Activated naive CD8-positive, alpha-beta T cell treated with anti-CD3 and anti-CD28 coated beads, Interleukin-2, amount 50 U/mL, for 24 hours (primary cell): ENCODE measurements at places on chromosomes 13 and 19.

DNA sequence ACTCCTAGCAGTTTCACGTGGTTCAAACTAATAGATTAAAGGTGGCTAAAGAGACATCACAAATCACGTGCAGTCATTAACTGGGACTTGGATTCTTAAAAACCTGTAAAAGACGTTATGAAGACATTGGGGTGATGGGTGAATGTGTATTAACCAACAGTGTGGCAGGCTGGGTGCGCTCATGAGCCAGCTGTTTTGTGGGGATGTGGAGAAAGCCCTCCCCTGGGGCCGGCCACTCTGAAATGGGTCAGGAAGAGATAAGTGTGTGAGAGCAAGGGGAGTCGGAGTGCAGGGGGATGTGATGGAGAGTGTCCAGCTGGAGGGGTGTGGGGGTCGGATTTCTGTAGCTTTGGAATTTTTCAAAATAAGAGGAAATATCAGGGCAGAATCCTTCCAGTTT is 10.4 kb downstream of the UPF1 start:
- DNase-seq, result no peak

DNA sequence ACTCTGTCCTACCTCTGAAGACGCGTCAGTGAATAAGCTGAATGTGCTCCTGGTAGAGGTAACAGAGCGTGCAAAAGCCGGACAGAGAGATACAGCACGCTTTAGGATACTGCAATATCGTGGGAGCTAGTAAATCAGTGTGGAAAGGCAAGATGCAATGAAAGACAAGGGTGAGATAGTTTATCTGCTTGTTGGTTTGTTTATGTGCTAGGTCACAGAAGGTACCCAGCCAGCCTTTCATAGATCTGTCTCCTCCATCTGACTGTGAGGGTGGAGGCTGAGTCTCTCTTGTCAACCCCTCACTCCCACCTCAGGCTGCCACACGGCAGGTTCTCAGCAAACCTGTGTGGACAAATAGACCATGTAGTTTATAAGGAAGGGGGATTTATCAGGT is 904 bp upstream of the GIPC1 start:
- no peak for DNase-seq

GRCh38 chr19:2454962-2455850 is 1.6 kb downstream of the LMNB2 start:
- no peak for DNase-seq

- DNase-seq, result no peak
Observed at GRCh38 chr13:107124730-107125129, 556.8 kb upstream of the ARGLU1 start.

- no peak for DNase-seq
Observed at GRCh38 chr19:1901940-1902404, 3.2 kb upstream of the ADAT3 start.

GRCh38 chr13:77239312-77239711 is 87.6 kb downstream of the MYCBP2 start:
- no peak for DNase-seq

DNA sequence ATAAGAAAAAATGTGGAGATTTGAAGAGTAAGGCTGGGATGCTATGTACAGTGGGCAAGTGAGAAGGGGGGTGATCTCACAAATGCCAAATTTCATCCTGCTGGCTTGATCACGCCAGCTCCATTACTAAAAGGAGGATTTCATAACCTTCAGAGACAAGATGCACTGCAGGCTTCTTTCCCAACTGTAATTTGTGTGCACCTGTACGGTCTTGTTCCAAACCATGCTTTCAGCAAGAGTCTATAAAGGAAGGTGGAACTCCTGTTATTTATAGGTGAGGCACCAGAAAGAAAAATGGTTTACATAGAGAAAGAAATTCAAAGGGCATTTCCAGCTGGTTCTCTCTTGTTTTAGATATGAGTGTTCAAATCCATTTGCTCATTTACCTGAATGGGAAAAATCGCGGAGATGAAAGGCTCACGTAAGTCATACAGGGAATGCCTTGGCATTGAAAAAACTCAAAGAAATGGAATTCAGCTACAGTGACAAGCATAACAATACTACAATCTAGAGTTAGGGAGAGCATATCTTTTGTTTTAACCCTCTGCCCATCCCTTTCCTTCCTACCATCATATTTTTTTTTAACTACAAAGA is 13.3 kb downstream of the EFNB2 start:
- DNase-seq, result no peak

GRCh38 chr19:15432629-15433518 is 14.1 kb upstream of the AKAP8L start:
- peak; percentile 95 for DNase-seq

- DNase-seq, result peak; percentile 26
Observed at GRCh38 chr19:35295792-35296462, 4.0 kb downstream of the MAG start.

- no peak for DNase-seq
Observed at GRCh38 chr13:110685305-110686020, 20.5 kb downstream of the CARS2 start.

- no peak for DNase-seq
Observed at GRCh38 chr19:1316466-1316865, 30.8 kb downstream of the EFNA2 start.

- no peak for DNase-seq
Observed at GRCh38 chr13:94160875-94161274, 318.6 kb downstream of the DCT start.

DNA sequence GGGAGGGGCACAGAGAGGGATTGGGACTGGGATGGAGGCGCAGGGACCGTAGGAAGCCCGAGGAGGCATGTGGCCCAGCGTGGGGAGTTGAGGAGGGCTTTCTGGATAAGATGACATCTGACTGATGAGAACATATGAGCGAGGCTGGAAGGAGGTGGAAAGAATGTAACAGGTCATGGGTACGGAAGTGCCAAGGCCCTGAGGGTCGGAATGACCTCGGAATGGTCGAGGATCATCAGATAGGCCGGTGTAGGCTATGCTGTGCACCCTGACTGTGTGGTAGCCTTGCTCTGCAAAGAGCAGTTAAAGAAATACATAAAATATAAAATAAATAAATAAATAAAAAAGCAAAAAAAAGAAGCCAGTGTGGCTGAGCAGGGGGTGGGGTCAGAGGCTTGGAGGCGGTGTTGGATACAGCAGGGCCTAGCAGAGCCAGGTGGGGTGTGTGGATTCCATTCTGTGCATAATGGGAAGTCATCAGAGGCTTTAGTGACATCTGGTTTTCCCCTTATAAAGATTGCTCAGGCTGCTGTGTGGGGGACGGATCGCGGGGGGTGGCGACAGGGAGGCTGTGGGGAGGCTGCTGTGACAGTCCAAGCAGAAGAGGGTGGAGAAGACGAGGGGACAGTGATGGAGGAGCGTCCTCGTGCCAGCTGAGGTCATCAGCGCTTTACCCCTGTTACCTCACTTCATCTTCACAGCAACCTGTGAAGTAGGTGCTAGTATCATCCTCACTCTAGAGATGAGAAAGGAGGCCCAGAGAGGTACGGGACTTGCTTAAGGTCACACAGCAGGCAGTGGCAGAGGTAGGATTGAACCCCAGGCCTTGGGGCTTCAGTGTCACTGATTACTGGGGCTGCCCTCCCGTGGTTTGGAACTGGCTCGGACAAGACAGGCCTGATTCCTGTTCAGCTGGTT is 5.0 kb downstream of the PAK4 start:
- no peak for DNase-seq

DNA sequence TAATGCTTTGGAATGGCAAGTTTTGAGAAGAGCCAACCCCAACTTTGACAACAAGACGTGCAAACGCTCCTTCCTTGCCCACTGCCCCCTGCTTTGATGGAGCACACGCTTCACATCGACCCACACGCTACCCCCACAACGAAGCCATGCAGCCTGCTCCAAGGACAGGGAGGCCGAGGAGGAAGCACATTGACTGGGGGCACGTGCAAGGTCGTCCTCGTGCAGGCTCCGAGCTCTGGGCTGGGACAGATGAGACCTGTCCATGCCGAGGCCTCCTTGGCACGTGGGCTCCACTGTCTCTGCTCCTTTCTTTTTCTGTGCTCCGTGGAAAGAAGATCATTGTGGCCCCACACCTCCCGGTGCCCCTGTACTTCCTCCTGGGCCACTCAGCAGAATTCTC is 309.0 kb downstream of the TEX29 start:
- DNase-seq, result no peak

DNA sequence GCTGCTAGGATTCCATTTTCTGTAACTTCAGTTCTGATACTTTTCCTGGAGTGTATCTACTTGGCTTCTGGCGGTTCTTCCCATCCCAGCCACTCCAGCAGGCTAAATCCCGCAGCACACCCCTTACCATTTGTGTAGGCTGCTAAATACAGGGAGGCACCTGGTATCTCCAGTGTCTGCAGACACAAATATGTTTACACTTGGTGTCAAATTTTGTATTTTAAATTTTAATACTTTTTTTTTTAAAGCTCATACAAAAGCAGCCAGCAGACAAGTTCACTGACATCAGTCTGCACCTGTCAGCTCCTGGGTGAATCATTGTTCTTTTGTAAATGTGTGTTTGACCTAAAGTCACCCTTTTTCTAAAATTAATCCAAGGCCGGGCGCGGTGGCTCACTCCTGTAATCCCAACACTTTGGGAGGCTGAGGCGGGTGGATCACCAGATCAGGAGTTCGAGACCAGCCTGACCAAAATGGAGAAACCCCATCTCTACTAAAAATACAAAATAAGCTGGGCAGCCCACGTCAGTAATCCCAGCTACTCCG is 3.4 kb upstream of the ZSCAN4 start:
- DNase-seq, result no peak

DNA sequence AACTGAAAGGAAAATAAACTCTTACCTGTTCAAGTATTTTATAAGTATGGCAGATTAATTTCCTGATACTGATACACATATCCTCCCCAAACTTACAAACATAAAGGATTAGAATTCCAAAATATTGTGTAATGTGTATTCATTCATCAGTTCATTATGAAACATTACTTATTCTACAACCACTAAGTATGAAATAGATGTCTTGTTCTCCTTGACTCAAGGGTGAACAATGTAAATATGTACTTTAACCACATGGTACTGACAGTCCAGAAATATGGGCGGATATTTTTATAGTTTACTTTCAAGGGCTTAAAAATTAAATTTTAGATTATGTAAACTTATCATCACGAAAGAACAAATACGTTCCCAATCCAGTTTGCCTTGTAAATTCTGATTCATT is 334.0 kb downstream of the LIG4 start:
- no peak for DNase-seq

GRCh38 chr19:16064209-16064889 is 11.9 kb upstream of the TPM4 start:
- no peak for DNase-seq

GRCh38 chr13:51770681-51771417 is 33.1 kb downstream of the DHRS12 start:
- no peak for DNase-seq

- no peak for DNase-seq
Observed at GRCh38 chr19:16112778-16113177, 1.1 kb downstream of the RAB8A start.

- DNase-seq, result no peak
Observed at GRCh38 chr19:15181394-15181793, 19.4 kb downstream of the NOTCH3 start.

DNA sequence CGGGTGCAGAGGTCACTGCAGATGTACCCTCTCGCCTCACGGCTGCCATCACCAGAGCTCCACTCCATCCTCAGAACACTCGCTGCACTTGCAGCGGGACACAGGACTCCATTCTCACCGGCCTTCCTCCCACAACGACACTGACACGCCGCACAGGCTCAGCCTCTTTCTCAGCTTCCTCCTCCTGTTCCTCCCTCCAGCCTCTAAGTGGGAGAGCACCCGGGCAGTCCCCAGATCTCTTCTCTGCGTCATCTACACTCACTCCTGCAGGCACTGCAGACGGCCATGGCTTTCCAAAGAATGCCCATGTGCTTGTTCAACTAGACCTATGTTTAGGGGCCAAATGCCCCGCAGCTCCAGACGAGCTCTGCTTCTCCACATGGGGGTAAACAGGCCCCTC is 14.3 kb upstream of the FKRP start:
- no peak for DNase-seq

- DNase-seq, result no peak
Observed at GRCh38 chr13:93984876-93985275, 494.6 kb downstream of the DCT start.

DNA sequence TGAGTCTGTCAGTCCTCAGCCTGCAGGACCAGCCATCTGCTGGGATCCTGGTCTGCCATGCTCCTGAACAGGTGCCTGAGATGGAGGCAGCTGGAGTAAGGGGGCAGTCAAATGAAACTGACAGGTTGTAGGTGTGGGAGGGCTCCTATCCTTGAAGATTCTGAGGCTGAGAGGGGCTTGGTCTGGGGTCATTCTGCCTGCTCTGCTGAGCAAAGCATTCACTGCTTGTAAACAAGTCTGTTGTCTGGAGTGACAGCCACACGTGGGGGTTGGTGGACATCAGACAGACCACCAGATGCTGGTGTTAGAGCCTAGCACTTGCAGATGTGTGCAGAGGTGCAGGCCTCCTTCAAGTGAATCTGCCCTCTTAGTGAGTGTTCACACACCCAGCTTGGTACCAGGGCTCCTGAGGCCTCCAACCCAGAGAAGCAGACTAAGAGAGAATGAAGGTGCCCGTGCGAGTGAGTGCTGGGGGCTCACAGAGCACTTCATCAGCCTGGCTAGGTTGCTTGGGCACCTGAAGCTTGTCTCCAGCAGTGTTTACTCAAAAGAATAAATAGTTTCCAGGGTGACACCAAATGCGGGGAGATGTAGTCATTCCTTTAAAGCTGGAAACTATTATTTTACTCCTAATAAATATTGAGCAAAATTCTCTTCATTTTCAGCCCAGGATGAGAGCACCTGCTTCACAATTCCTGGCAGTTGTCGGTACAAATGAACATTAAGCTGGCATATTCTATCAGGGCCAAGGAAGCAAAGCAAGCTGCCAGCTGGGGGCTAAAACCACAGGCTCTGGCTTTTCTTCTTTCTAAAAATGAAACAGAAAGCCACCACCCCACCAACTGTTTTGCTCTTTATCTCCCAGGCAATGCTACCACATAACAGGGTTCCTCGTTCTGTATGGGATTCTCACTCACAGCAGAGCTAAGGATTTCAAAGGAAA is 82.3 kb downstream of the RNASEH2B start:
- peak; percentile 5 for DNase-seq

DNA sequence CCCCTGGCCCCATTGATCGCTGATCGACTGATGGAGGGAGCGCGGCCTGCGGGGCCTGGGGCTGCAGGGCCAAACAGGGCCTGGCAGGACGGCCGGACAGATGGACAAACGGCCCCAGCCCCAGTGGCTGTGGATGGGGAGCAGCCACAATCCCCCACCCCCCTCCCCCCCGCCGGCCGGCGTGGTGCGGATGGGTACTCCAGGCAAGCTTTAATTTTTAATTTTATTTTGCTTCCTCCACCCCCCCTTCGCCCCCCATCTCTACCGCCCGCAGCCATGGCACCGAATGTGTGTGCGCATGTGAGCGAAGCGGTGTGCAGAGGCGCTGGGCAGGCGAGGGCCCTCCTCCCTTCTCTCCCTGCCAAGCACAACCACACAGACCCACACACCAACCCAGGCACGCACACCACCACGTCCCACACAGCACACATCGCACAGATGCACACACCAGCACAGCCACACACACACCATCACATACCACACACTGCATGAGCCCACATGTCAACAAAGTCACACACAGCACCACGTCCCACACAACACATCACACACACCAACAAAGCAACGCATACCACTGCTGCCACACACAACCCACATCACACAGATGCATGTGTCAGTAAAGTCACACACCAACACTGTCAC is 12.4 kb downstream of the ERFL start:
- no peak for DNase-seq

- DNase-seq, result no peak
Observed at GRCh38 chr13:46265292-46265691, 53.6 kb downstream of the LRRC63 start.
